ENCODE measurements at places on chromosomes 6 and 20.

GRCh38 chr6:116008470-116009243, 52.0 kb downstream of the FRK start:
- DNase-seq = peak; percentile 99

- DNase-seq = no peak
Observed at GRCh38 chr6:49003348-49003747, 459.7 kb downstream of the MMUT start.

DNA sequence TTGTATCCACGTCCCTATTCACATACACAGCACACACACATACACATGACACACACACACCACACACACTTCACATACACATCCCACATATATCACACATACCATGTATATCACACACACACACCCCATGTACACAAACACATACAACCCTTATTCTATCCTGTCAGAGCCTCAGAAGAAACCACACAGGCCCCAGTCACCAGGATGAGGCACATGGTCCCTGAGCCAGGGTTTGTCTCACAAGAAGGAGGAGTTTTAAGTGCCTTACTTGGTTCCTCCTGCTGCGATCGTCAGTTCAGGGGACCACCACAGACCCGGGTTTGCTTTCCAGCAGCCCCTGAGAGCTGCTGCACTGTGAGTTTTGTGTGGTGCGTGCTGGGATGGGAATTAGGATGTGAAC, 23.6 kb downstream of the BFSP1 start:
- no peak for DNase-seq

GRCh38 chr20:23033918-23034317, 1.2 kb upstream of the SSTR4 start:
- no peak for DNase-seq

GRCh38 chr6:134046054-134046453, 6.4 kb downstream of the SLC2A12 start:
- peak; percentile 65 for DNase-seq

GRCh38 chr6:20092071-20092566, 120.2 kb downstream of the MBOAT1 start:
- peak; percentile 69 for DNase-seq

GRCh38 chr6:22302838-22303237, 6.0 kb upstream of the PRL start:
- no peak for DNase-seq

DNA sequence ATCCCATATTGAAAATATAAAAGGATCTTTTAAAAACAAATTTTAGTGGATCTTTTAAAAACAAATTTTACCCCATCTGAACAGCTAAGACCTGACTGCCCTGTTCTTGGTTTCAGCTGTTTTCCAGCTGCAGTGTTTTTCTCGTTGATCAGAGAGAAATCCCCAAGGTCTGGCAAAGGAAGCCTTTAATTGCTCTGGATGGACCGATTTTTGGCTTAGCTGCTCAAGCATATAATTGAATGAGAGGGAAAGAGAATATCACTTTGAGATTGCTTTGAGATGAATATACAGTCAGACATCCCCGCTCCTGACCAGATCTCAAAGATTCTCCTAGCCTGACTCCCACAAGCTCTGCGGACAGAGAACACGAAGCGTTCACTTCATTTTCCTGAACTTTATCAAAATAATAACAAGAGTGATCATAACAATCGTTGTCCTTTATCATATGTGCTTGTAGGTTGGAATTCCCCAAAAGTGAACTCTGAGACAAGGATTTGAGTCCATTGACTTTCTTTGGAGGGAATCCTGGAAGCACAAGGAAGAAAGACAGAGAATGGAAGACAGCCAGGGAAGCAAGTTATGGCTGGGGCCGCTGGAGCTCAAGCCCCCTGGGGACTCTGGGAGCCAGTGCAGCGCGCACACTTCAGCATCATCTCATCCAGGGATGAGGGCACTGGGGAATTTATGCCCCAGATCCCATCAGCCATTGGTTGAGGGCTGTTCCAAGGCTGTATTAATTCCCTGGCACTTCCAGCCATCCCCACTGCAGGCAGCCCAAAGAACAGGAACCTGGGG, 101.3 kb downstream of the SNX5 start:
- DNase-seq = peak; percentile 35

DNA sequence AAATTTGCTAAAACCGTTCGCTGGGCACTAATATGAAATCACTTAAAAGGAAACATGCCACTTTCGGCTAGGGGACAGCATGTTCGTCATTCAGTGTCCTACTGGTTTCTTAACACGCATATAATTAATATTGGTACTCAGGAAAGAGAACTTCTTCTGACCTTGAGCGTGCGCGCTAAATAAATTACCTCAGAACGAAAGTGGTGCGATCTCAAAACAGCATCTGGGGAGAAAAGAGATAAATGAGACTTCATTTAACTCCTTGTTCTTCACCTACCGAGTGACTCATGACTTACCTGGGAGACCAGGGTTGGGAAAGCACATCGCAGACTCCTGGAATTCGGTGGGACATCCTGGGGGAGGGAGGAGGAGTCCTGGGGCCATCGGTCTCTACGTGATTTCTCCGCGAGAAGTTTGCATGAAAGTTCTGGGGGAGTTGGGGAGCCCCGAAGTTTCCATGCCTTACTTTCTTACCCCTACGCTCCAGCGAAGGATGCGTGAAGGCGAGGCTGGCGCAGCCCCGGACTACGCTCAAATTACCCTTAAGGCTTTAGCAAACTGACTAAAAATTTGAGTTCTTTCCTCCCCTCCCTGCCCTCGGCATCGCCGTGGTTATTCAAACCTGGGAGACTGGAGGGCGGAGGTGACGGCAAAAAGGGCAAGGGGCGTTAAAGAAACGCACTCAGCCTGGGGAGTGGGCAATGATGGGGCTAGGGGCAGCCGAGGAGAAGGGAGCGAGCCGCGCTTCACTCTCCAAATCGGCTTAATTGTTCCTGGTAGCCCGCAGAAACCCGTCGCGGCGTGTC, 1.1 kb upstream of the BEND6 start:
- peak; percentile 23 for DNase-seq

- no peak for DNase-seq
Observed at GRCh38 chr20:25046181-25046641, 11.7 kb downstream of the ACSS1 start.

DNA sequence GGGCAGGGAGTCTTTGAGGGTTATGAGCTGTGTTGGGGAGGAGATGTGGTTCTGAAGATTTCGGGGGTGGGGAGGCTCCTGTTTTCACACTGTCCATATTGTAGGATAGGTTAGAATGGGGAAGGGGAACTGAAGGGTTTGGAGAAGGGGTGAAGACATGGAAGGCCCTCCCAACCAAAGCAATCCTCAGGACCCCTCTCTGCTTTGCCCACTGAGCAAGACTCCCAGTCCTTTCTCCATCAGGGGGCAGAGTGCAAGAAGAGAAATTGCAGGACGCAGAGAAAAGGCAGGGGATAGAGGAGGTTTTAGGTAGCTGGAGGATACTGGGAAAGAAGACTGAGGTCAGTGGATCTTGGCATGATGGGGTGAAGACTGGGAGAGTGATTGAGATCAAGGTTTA, 3.9 kb downstream of the SYNGAP1 start:
- DNase-seq = no peak

DNA sequence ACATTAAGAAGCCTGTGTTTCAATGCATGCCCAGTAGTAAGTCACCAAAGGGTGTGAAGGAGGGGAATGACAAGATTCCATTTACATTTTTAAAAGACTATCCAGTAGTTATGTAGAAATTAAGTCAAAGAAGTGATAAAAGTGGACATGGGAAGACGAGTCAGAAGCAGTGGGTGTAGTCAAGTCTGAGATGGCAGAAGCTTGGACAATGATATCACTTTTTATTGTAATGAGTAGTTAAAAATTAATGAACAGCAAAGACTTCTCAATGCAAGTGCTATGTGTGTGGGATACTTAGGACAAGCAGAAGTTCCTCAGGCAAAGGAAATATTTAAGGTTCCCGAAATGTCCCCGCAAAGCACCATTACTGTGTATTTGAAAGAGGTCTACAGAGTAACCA, 156.0 kb downstream of the DST start:
- DNase-seq = peak; percentile 75
